ENCODE measurements at places on chromosomes 6 and 20. TPM values are rescaled to one million over a fixed set of nuclear protein-coding genes. Genes with fewer than 3 reads are reported as not detected.

The HFE gene
- total RNA-seq, result 0.98 TPM

- no peak for DNase-seq
- H3K27me3 ChIP-seq, result no peaks in the 10 kb centered on the region
- H3K4me3 ChIP-seq, result no peak overlapping the region
- H3K27ac ChIP-seq, result no peak overlapping the region
- no peaks in the 10 kb centered on the region for H3K4me1 ChIP-seq
These were observed 78.4 kb downstream of the ANKS1A start for GRCh38 chr6:34967461-34967860.

DNA sequence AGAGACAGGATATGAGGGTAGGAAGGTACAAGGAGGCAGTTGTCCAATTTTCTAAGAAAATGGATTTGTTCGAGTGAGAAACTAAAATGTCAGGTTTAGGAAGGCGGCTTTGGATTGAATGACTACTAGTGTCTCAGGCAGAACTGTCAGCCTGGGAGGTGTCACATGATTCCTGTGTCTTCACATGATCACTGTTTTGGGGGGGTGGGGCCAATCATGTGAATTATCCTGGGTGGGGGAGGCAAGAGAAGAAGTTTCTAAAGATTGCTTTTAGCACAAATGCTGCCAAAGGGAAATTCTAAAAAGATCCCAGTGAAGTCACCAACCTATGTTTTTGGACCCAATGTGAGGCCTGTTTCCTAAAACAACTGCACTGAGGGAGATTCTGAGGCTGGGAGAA lies 2.3 kb downstream of the SIRPA start:
- peaks cover 17% of the 10 kb centered on the region for H3K27me3 ChIP-seq
- no peak for DNase-seq
- H3K4me1 ChIP-seq, result no peaks in the 10 kb centered on the region

DNA sequence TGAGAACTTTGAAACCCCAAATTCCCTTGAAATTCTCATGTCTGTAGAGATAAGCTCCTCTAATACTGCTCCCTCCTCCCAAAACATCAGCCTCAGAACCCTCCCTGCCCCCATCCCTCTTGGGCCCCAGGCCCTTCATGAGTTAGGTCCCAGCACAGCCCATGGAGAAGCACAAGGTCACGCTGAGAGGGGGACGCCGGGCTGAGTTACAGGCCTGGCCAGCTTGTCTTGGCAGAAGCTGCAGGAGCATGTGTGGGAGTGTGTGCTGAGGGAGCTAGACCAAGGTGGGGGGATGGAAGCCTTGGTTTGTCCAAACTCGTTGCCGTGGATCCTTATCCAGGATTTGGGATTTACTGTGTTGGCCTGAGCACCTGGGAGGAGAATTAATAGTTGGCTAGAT lies 8.5 kb upstream of the PTCRA start:
- H3K36me3 ChIP-seq, result no peaks in the 10 kb centered on the region
- no peaks in the 10 kb centered on the region for H3K27me3 ChIP-seq
- H3K4me3 ChIP-seq, result no peak overlapping the region

- H3K27ac ChIP-seq, result no peak overlapping the region
- no peaks in the 10 kb centered on the region for H3K27me3 ChIP-seq
- no peak overlapping the region for H3K4me3 ChIP-seq
- peaks cover 7% of the 10 kb centered on the region for H3K4me1 ChIP-seq
- DNase-seq, result no peak
These were observed 100.2 kb upstream of the CDYL start for GRCh38 chr6:4676016-4676415.

Data from H9 (cell line).